Sigmoid colon (tissue), 7 donors: ENCODE measurements at places on chromosomes 5 and 9. TPM values are rescaled to one million over a fixed set of nuclear protein-coding genes. Genes with fewer than 3 reads are reported as not detected.
A peak's percentile ranks its signal among the peaks of the same experiment; 100 is the strongest.

GRCh38 chr5:43852279-43852678 lies 249.3 kb downstream of the NNT start:
- no peak overlapping the region for H3K4me3 ChIP-seq
- H3K27me3 ChIP-seq, result no peaks in the 10 kb centered on the region
- no peaks in the 10 kb centered on the region for H3K36me3 ChIP-seq
- no peaks in the 10 kb centered on the region for H3K4me1 ChIP-seq
- DNase-seq, result no peak

GRCh38 chr5:78109891-78110324 lies 184.6 kb downstream of the AP3B1 start:
- no peak overlapping the region for H3K4me3 ChIP-seq
- H3K36me3 ChIP-seq, result no peaks in the 10 kb centered on the region
- no peaks in the 10 kb centered on the region for H3K4me1 ChIP-seq
- H3K27me3 ChIP-seq, result no peaks in the 10 kb centered on the region
- no peak for DNase-seq

Gene OR1Q1
- not detected for polyA plus RNA-seq

GRCh38 chr9:128093011-128093410 lies 25.0 kb downstream of the SLC25A25 start:
- H3K27ac ChIP-seq, result peak overlapping the region; percentile 92
- no peaks in the 10 kb centered on the region for H3K36me3 ChIP-seq
- H3K27me3 ChIP-seq, result no peaks in the 10 kb centered on the region
- no peak overlapping the region for H3K4me3 ChIP-seq
- H3K4me1 ChIP-seq, result no peaks in the 10 kb centered on the region

- H3K36me3 ChIP-seq, result no peaks in the 10 kb centered on the region
- H3K27ac ChIP-seq, result peak overlapping the region; percentile 99
Observed at GRCh38 chr5:55535199-55535905, 588 bp upstream of the PLPP1 start.

GRCh38 chr5:138611678-138612218 lies 36.5 kb upstream of the HSPA9 start:
- DNase-seq, result no peak
- peaks cover 24% of the 10 kb centered on the region for H3K4me1 ChIP-seq
- H3K36me3 ChIP-seq, result no peaks in the 10 kb centered on the region
- no peaks in the 10 kb centered on the region for H3K27me3 ChIP-seq
- H3K4me3 ChIP-seq, result no peak overlapping the region
- H3K27ac ChIP-seq, result peak overlapping the region; percentile 73

GRCh38 chr9:90025816-90026215 lies 421.0 kb downstream of the GADD45G start:
- no peaks in the 10 kb centered on the region for H3K4me1 ChIP-seq
- no peaks in the 10 kb centered on the region for H3K27me3 ChIP-seq
- no peak overlapping the region for H3K27ac ChIP-seq
- DNase-seq, result no peak
- no peak overlapping the region for H3K4me3 ChIP-seq

Gene OBP2B
- polyA plus RNA-seq, result not detected

DNA sequence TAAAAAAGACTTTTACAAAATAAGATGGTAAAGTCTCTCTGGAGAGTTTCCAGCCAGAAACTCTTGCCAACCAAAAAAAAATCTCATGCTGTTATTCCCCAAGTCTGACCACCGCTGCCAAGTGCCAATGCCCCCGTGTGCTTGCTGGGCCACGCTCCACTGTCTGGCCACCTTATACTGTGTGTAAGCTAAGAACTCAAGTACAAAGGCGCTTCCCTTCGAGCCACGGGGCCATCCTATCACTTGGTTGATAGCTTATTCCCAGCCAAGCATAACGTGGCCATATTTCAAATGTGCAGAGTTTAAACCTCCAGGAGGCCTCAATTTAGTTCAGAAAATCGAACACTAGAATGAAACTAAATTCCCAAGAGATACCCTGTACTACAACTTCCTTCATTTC lies 36.0 kb downstream of the ROR2 start:
- H3K36me3 ChIP-seq, result no peaks in the 10 kb centered on the region
- H3K27me3 ChIP-seq, result no peaks in the 10 kb centered on the region
- DNase-seq, result no peak
- H3K4me3 ChIP-seq, result no peak overlapping the region

Gene ST8SIA4
- polyA plus RNA-seq, result 3.0 TPM

Gene SLC36A2
- polyA plus RNA-seq, result not detected

DNA sequence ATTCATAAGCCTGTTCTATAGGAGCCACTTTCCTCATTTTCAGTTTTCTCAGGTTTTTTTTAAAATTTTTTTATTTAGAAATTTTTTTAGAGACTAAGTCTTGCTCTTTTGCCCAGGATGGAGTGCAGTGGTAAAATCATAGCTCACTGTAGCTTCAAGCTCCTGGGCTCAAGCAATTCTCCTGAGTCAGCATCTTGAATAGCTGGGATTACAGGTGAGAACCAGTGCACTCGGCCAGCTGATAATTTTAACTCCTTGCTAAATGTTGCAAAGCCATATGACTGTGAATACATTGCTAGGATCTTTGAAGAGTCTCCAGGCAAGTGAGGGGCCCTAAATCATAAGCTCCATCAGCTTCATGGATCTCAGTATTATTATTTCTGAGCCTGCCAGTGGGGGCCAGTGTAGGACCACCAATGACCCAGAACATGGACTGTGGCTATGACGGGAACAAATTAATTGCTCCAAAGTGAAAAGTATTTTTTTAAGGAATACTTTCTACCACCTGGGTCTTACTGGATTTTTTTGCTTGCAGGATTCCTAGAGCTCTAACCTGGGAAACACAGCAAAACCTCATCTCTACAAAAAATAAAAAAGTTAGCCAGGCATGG lies 5.7 kb upstream of the GAPVD1 start:
- H3K4me3 ChIP-seq, result no peak overlapping the region
- no peaks in the 10 kb centered on the region for H3K36me3 ChIP-seq
- DNase-seq, result no peak

Gene AK6
- 40.2 TPM for polyA plus RNA-seq

DNA sequence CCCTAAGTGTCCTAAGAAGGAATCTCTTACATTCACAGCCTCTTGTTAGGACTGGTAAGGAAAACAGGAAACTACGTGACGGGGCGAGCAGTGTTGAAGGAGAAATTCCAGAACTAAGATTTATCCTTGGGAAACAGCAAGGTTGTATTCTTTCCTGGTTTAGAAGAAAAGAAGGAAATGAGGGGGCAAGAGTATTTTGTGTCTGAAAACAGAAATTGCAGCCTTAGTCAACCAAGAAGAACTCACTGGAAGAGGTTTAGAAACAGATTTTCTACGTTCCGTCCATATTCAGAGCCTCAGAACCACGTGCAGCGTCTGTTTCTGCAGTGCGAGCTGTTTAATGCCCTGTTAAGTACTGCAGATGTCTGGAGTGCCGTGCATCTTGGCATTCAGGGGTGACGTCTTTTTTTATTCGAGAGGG lies 75.2 kb downstream of the GOLPH3 start:
- DNase-seq, result no peak
- no peak overlapping the region for H3K4me3 ChIP-seq
- peaks cover 41% of the 10 kb centered on the region for H3K4me1 ChIP-seq
- no peaks in the 10 kb centered on the region for H3K27me3 ChIP-seq
- H3K27ac ChIP-seq, result peak overlapping the region; percentile 63

Gene TICAM2
- 1.9 TPM for polyA plus RNA-seq
